ENCODE measurements at places on chromosomes 4 and X.

DNA sequence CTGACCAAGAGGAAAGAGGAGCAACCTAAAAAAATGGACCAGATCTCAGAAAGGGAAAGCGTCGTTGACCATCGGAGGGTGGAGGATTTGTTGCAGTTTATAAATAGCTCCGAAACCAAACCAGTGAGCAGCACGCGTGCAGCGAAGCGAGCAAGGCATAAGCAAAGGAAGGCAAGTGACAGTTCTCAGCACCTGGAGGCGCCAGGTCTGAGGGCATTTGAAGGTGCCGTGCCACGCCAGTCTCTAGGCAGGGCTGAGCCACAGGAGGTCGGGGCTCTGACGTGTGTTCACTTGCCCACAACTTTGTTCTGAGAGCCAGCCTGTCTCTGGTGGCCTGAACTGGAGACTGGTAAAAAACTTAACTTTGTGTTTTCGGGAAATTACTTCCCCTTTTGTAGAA, 59.7 kb downstream of the TNIP2 start:
- ATAC-seq: peak; percentile 99

GRCh38 chr4:1348014-1348513, 1.1 kb downstream of the UVSSA start:
- no peak for ATAC-seq

DNA sequence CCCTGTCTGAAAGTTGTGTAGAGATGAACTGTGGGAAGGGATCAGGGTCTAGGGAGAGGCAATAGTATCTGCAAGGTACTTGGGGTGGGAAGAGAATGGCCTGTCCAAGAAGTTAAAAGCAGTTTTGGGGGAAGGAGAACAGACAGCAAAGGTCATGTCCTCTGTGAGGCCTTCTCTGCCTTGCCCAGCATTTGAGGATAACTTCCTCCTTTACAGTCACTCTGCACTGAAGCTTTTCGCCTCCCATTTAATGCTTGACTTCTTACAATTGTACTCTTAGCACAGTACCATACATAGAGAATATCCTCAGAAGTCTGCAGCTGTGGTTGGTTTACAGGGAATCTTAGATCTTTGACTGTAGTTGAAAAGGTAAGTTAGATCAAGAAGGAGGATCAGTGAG, 121.8 kb upstream of the AP1S2 start:
- no peak for ATAC-seq

DNA sequence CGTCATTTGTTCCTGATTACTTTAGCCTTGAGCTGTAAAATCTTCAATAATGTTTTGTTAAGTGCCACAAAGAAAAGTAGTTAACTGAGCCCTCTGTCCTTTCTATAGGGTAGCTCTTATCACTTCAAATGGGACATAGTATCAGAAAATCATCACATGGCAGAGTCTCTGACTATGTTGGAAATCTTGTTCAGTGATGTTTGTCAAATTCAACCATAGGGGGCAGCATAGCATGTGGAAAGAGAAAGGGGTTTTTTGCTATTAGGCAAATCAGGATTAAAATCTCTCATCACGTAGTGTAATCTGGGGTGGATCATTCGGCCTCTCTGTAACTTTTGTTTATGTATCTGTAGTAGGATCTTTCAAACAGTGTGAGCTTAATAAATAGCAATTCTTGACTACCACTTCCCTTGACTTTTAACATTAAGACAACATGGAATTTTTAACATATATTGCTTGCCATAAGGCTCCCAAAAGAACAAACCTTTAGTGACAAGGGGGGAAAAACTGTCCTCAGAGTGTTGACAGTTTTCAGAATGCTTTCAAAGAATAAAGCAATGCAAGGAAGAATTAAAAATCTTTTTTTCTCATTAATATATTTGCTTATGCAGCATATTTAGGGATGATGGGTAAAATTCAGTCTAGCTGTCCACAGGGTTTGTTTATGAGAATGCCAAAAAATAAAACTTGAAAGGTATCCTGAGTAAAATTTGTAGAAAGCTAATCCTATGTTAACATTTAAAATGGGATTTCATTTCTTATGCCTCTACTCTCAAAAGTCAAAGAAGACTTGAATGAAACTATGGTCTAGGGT, 127.2 kb downstream of the FBXW7 start:
- no peak for ATAC-seq

- no peak for ATAC-seq
Observed at GRCh38 chrX:7252013-7252610, 104.2 kb upstream of the PUDP start.

DNA sequence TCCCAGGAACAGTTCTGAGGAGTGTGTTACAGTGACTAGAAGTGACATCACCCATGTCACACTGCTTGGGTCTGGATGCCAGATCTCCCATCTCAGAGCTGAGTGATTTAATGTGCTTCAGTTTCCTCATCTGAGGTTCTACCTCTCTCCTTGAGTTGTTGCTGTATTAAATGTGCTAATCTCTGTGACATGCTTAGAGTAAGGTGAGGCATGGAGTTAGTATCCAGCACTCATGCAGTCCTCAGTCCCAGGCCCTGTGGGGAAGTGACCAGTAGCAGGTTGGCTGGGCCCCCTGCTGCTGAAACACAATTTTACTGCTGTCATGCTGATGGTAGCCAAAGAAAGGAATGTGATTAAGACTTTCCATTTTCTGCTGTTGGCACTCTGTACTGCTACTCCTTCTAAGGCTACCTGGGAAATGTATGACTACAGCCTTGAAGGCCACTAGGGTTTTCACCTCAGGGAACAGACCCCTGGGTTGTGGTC, 639.6 kb downstream of the MID1IP1 start:
- ATAC-seq: no peak

DNA sequence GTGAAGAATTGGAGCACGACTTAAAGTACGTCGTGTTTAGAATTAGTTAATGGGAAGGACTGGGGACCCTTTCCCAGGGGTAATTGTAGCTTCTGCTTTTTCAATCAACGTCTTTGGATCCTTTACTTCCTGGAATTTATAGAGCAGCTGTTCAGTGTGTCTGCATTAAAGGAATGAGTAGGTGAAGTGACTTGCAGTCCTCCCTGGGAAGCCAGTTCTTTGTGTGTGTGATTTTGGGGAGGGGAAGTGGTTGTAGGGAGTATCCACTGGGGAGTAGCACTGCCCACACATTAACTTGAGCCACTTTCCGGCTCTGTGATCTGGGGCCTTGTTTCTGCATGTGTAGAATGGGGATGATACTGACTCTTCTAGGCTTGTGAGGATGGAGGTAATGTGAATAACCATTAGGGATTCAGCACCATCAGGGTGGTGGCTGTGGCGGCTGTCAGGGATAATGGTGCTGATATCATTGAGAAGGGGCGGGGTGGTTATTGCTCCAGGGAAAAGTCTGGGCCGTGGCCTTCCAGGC, 54.7 kb downstream of the TMEM131L start:
- ATAC-seq: peak; percentile 50

DNA sequence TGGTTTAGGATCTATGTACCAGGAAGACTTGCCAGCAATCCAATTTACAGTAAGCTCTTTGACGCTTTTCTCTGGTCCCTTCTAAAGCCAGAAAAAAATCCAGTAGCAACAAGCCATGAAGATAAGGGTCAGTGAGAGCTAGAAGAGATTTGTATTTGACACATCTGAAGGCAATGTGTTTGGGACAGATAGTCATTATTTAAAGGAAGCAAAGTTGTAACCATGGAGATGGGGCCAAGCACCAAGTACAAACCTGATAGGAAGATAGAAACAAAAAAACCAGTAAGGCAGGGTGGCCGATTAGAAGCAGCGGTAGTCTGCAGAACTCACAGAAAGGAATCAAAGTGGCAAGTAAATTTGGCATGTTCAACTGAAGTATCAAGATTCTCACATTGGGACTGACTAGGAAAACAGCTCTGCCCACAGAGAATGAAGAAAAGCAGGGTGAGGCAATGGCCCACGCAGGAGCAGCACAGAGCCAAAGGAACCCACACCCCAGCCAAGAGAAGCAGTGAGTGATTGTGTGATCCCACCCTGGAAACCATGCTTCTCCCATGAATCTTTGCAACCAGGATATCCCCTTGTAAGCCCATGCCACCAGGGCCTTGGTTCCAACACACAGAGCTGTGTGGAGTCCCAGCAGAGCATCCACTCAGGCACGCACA, 12.9 kb upstream of the C4orf54 start:
- ATAC-seq: no peak

GRCh38 chrX:17930850-17931249, 69.8 kb upstream of the RAI2 start:
- no peak for ATAC-seq

DNA sequence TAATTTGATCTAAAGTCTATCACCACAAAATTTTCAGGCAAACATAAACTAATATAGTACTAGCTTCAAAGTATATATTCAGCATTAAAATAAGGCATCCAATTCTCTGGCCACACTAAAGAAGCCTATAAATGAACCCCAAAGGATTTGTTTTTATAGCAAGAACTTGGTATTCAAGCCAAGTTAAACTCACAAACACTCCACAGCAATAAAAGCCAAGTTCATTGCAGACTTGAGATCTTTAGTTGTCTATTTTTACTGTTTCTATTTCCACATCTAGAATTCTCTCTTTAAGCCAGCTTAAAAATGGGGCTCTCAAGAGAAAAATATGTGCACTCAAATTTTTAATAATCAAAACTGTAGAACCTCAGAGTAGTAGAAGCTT, 51.1 kb downstream of the WDFY3 start:
- no peak for ATAC-seq

- no peak for ATAC-seq
Observed at GRCh38 chrX:100662170-100662569, 18.2 kb downstream of the SRPX2 start.

GRCh38 chr4:12084690-12085089, 656.0 kb upstream of the HS3ST1 start:
- no peak for ATAC-seq

- no peak for ATAC-seq
Observed at GRCh38 chr4:146488495-146489174, 33.1 kb downstream of the SLC10A7 start.

- no peak for ATAC-seq
Observed at GRCh38 chrX:31070057-31070468, 1.8 kb downstream of the FTHL17 start.

GRCh38 chr4:3787489-3788365, 21.5 kb downstream of the ADRA2C start:
- peak; percentile 11 for ATAC-seq

GRCh38 chr4:122879001-122879400, 43.4 kb downstream of the NUDT6 start:
- peak; percentile 48 for ATAC-seq

DNA sequence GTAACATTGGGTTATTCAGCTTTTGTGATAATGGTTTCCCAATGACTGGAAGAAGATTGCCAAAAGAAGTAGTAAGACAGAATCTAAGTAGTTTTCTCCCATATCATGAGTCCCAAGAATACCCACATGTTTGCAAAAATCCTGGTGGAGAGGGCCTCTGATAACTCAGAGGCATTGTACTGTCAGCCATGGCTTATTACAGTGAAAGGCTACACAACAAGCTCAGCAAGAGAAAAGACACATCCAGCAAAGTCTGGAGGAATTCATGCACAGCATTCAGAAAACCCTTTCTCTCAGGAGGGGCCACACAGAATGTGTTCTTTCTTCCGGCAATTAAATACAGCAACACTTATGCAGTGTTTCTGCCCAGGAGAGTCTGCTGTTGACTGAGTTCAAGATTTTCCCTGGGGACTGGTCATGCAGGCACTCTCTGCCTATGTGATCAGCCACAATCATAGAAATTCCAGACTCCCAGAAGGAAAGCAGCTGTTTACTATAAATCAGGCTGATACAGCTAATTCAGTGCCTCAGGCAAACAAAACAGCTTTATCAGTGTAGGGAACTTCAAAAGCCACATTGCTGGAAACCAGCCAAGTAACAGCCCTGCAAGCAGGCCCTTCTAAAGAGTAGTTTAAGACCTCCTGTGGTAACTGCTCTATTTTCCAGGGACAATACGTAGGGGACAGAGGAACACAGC, 937.1 kb downstream of the CCSER1 start:
- no peak for ATAC-seq

GRCh38 chr4:93841803-93842345, 13.3 kb downstream of the ATOH1 start:
- ATAC-seq: no peak

GRCh38 chrX:45070116-45071007, 130.3 kb downstream of the DIPK2B start:
- no peak for ATAC-seq

DNA sequence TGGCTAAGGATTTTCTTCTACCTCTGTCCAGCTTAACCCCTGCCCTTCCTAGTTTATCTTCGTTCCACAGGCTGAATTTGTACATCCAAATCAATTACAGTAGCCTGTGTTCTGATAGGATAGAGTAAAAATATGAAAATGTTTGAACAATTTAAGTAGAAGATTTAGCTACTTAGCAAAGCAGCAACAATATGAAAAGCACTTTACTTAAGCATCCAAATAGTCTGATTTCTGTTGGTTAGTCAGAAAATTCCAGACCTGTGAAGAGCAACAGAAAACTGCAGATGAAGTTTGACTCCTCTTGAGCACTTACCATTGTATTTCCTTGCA, 2.0 kb downstream of the ARSJ start:
- no peak for ATAC-seq

- no peak for ATAC-seq
Observed at GRCh38 chr4:74087481-74087880, 11.5 kb downstream of the CXCL2 start.

DNA sequence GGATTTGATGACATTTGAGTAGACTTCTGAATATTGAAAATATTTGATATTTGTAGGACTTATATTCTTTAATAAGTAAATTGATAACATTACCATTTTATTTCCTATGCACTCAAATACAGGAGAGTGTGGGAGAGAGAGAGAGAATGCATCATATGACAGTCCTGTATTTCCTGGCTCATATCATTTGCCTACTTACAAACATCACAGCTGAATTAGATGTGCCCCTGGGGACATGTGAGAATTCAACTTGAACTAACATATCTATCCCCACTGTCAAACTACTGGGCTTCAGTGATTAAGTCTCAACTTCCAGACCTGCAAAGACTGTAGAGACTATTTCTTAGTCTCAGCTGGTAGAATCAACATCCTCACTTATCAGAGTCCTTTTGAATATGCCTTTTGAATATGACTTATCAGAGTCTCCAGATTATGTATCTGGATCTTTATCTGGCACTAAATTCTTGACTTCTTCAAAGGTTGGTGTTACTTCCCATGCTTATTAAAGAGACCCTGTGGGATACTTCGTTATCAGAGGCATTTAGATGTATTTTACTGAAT, 75.5 kb downstream of the PABPC4L start:
- no peak for ATAC-seq

GRCh38 chrX:73913580-73913979, 350.6 kb downstream of the CHIC1 start:
- no peak for ATAC-seq

DNA sequence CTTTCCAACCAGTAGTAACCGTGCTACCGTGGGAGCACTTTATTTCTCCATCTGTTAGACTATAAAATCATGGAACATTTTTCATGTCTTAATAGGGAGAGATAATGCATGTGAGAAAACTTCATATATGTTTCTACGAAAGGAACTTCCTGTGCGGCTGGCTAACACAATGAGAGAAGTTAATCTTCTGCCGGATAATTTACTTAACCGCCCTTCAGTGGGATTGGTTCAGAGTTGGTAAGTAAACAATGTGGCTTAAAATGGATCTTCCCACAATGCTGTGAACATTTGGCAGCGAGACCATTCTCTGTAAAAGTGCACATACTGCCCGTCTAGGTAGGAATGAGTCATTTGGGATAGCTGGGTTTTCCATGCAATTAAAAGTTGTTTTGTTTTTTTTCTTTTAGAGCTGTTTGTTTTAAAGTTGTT, 29.6 kb downstream of the PDK3 start:
- no peak for ATAC-seq

GRCh38 chrX:119589810-119590209, 15.4 kb downstream of the UBE2A start:
- no peak for ATAC-seq

- ATAC-seq: no peak
Observed at GRCh38 chr4:144872508-144873225, 225.3 kb downstream of the ANAPC10 start.

- no peak for ATAC-seq
Observed at GRCh38 chr4:173345648-173346047, 11.5 kb upstream of the HMGB2 start.
